NCI-H748 treated with DMSO at 0.1 percent for 48 hours (cell line): ENCODE measurements at places on chromosomes 3 and 15.

GRCh38 chr3:10242182-10243065 is 5.8 kb upstream of the TATDN2 start:
- no peak for DNase-seq

DNA sequence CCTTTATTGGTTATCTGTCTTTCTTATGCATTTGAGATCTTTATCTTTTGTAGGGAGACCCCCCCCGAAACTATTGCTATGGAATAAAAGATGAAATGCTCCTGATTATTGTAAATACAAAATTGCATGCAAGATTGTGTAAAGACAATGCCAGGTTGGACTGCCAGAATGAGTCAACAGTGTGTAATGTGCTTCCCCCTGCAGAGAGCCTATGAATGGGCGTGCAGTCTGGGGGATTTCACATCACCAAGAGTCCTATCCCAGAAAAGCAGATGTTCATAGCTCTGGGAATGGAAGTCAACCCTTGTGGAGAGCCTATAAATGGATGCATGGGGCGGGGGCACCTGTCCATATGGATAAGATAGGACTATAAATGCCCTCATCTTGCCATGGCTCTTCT is 584.3 kb downstream of the NSUN3 start:
- DNase-seq = no peak

- DNase-seq = no peak
Observed at GRCh38 chr3:120745466-120745865, 2.9 kb downstream of the GTF2E1 start.

DNA sequence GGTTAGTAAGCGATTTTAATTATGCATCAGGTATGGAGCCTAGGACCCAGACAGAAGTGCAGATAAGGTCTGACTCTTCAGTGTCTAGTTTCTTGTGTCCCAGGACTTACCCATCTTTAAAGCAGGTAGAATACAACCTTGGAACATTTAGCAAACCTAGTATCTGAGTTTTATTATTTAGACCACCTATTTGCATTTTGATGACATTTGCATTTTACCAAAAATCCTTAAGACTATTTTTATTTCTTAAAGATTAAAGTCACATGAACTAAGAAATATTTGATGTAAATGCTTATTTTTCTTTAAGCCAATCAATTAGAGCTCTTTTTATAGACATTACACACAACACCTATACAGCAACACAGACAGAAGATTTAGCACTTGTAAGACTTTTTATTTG is 939.1 kb downstream of the OTOL1 start:
- no peak for DNase-seq

DNA sequence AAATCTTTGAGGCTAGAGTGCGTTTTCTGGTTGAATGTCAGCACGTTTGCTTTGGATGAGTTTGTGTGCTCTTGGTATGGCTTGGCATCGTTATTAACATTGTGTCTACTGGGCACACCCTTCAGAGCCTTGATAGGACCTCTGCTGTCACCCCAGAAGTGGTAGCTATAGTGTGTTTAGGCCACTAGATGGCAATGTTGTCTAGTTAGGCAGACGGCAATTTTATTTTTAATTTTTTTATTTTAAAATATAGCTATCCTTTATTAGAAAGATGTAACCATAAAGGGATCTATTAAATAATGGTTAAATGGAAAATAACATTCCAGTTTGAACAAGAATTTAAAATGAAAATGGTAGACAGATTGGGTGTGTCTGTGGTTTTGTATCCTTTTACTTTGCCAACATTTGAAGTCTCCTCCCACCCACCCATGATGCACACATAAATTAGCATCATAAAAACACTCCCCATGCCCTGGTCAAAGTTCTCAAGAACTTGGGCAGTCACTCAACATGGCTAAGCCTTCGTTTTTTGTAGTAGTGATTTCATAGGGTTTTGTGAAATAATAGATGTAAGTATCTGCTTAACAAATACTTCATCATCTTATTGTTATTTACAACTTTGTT is 200.7 kb downstream of the KCNH8 start:
- no peak for DNase-seq

DNA sequence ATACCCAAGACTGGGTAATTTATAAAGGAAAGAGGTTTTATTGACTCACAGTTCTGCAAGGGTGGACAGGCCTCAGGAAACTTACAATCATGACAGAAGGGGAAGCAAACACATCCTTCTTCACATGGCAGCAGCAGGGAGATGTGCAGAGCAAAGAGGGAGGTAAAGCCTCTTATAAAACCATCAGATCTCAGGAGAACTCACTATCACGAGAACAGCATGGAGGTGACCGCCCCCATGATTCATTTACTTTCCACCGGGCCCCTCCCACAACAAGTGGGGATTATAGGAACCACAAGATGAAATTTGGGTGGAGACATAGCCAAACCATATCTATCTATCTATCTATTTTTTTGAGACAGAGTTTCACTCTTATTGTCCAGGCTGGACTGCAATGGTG is 5.4 kb downstream of the GDPGP1 start:
- no peak for DNase-seq

- DNase-seq = no peak
Observed at GRCh38 chr3:100968932-100969906, 24.0 kb downstream of the ABI3BP start.
